Spinal cord (tissue), 10 donors: ENCODE measurements at places on chromosomes 7 and 10.

- DNase-seq: no peak
Measured at GRCh38 chr7:129845972-129846327, 106.8 kb downstream of the UBE2H start.

GRCh38 chr10:112546474-112546873, 99.5 kb downstream of the VTI1A start:
- DNase-seq: no peak

- no peak for DNase-seq
Measured at GRCh38 chr7:114415064-114415989, 712 bp downstream of the FOXP2 start.

DNA sequence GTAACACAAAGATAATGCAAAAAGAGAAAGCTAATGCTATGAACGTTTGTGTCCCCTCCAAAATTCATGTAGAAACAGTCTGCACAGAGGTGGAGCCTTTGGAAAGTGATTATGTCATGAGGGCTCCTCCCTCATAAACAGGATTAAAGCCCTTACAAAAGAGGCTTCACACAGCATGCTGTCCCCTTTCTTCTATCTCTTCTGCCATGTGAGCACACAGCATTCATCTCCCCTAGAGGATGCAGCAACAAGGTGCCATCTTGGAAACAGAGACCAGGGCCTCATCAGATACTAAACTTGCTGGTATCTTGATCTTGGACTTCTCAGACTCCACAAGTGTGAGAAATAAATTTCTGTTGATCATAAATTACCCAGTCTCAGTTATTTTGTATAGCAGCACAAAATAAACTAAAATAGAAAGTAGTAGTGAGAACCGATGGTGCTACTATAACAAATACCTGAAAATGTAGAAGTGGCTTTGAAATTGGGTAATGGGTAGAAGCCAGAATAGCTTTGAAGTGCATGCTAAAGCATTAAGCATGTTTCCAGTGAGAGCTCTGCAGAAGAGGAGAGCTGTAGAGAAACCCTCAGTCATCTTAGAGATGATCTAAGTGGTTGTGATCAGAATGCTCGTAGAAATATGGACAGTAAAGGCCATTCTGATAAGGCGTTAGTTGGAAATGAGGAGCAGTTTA, 108.7 kb downstream of the DNAJC1 start:
- DNase-seq: no peak

- DNase-seq: no peak
Measured at GRCh38 chr7:101363734-101364374, 1.2 kb downstream of the COL26A1 start.

GRCh38 chr10:13902868-13903587, 316.3 kb downstream of the PRPF18 start:
- no peak for DNase-seq

DNA sequence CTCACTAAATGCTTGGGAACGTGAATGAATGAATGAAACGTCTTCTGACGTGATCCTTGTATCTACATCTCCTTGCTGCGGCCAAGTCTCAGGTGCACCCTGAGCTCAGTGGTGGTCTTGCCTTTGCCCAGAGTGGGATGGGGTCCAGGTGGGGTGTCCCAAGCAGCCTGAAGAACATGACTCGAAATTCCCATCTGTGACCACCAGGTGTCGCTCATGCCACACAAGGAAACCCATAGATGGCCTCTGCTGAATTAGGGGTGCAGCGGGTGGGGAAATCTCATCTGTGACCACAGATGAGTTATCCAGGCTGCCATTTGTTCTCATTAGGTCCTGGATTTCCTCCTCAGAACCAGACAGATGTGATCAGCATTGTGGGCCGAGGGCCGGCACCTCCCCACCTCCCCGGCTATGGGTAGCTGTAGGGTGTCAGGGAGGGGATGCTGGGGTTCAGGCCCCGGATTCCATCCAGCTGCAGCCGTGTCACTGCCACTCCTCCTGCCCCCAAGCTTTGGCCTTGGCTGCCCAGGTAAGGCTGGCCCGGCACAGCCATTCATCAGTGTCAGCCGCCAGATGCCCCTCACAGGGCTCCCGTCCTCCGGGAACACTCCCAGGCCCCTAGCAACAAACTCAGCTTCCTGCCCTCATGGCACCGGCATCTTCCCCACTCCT, 21.0 kb upstream of the GNA12 start:
- peak; percentile 72 for DNase-seq

- no peak for DNase-seq
Measured at GRCh38 chr10:106410331-106410730, 754.2 kb downstream of the SORCS1 start.

GRCh38 chr10:128151031-128151430, 24.8 kb upstream of the MKI67 start:
- DNase-seq: peak; percentile 28

- no peak for DNase-seq
Measured at GRCh38 chr7:1340031-1340430, 107.4 kb downstream of the UNCX start.

GRCh38 chr7:11021468-11021867, 47.8 kb downstream of the PHF14 start:
- no peak for DNase-seq

- DNase-seq: no peak
Measured at GRCh38 chr7:17126413-17127268, 171.8 kb upstream of the AHR start.

DNA sequence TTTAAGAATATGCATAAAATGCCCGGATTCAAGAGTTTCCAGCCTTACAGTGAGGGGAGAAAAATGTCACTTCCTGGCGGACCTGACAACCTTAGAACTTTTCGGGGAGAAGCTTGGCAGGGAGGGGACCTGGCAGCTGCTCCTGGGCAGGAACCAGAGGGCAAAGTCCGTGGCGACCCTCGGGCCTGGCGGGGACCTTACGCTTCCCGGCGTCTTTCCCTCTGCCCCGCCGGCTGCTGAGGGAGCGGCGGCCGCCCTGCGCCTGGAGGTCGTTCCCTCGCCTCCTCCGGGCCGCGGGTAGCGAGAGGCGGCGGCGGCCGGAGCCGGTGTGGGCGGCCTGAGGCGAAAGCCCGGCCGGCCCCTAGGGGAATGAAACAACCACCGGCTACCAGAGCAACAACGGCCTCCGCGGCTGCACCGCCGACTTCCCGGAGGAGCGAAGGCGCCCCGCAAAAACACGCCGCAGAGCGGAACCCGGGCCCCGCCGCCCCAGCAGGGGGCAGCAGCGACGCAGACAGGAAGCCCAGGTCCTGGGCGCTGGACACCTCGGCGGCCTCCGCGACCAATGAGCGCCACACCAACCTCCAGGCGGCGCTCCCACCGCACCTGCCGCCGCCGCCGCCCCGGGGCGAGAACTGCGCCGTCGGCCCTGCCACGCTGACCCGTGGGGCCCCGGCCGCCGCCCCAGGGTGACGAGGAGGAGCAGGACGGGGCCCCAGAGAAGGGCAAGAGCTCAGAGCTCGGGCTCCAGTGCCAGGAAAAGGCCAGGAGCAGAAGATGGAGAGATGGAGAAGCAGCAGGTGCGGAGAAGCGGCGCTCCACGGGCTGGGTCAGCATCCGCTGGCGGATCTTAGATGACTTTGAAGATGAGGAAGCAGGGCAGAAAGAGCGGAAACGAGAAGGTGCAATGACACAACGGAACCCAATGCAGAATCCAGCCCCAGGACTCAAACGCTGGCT, 10.5 kb upstream of the ACSM6 start:
- peak; percentile 43 for DNase-seq

DNA sequence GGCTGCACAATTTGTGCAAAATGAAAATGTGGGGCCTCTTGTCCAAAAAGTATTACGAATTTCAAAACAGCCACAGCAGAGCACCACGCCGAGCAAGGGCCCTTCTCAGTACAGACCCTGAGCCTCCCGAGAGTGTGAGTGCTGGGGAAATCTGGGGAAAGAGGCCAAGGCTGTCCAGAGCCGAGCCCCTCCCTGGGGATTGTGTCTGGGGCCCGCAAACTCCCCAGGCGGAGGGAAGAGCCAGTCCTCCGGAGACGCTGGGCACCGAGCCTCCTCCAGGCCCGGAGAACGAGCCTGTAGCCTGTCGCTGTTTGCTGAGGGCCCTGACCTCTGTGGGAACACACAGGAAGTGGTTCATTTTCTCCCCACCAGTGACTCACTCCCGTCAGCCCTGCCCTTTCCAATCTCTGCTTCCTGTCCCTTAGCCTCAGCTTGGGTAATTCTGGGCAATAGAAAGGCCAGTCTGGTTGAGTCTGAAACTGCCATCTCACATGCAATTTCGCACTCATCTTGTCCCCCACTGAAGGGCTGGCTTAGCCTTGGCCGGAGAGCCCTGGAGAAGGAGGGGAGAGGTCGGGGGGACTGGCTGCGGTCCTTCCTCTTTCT, 19.5 kb upstream of the GNA12 start:
- no peak for DNase-seq

DNA sequence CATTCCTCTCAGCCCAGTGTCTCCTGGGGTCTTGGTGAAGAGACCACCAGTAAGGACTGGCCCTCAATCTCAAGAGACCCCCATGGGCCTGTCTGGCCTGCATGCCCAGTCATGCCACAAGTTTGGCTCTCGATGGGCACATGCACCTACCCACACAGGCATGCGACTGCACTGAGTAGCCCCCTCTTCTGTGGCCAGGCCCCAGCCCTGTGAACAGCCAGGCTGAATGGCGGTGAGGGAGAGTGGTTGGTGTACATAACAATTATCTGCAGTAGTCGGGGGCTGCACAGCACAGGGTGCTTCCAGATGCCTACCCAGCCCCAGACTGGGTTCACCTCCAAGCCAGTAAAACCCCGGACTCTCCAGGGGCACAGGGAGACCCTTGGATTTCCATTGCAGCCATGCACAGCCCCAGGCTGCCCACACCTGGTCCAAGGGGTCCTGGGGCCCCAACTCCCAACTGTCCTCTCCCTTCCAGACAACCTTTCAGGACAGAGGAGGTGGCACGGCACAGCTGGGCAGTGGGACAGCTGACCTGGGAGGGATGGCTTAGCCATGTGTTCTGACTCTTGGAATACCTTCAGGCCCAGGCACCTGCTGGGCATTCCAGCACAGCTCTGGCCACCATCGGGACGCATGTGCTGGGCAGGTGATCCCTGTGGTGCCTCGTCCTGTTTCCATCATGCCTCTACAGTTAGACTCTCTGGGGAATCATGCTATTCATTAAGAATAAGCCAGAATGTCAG, 21.0 kb upstream of the CSGALNACT2 start:
- DNase-seq: no peak

GRCh38 chr7:26151096-26151495, 902 bp upstream of the NFE2L3 start:
- DNase-seq: no peak

DNA sequence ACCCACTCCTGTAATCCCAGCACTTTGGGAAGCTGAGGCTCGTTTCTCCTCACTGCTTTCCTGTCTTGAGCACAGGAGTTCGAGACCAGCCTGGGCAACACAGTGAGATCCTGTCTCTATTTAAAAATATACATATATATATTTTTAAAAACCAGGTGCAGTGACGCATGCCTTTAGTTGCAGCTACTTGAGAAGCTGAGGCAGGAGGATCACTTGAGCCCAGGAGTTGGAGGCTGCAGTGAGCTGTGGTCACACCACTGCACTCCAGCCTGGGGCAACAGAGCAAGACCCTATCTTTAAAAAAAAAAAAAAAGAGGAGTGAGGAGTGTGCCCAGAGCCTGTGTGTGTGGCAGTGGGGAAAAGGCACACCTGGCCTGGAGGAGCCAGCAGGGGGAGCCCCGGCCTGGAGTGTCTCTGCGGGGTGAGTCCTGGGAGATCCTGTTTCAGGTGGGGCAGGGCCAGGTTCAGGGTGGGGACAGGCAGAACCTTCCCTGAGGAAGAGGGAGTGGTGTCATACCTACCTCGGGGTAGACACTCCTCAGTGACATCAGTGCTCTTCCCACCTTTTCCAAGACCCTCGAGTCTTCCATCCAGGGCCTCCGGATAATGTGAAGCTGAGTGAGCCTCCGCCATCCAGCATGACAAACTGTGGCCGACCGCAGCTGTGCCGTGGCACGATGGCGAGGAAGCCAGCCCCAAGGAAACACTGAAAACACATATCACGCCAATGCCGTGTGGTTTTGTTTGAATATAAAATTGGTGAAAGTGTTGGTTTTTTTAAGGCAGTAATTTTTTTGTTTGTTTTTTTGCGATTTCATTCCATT, 9.0 kb upstream of the ARPC1B start:
- DNase-seq: no peak

DNA sequence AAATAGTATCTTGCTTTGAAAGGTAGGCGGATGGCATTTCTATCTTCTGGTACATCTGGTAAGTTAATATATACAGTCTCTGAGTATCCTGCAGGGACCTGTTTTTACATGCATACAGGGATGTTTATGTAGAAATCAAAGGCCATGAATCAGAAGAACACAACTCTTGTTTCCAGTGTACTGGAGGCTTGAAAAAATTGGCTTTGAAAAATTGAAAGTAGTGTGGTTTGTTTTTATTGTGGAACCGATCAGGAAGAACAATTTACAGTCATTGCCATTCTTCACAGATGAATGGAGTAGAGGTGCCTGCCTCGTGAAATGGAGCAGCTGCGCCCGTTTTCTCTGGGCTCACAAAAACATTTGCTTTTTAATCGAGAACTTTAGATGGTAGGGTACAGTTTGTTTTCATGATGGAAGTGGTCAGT, 54.0 kb upstream of the RPA3 start:
- DNase-seq: no peak

DNA sequence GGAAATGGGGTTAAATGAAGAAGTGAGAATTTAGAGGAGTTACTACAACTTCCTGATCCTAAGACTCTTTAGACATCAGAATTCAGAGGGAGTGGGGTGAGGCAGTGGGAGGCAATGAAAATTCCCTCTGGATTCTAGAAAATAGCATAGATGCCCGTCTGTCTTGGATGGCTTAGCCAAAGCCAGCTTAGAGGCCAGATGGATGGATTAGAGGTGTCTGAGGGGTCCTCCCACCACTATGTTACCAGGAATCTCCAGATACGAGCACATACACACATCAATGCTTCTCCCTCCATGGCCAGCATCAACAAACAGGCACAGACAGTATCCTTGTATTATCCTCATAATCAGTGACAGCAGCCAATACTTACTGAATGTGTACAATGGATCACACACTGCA, 418.1 kb downstream of the PLXNA4 start:
- no peak for DNase-seq

DNA sequence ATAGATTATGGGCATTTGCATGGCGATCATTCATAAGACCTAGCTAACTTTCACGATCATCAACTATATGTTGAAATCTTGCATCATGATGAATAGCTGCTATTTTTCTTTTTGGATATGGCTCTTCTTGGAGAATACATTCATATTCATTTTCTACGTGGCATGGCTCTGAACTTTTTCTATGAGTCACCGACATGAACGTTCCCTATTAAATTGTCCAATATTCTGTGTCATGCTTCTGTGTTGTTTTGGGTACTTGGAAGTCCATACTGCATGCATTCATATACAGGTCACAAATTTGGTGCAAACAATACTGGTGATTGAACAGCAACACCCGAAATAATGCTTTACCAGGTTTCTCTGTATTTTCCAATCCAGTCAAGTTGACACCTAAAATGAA, 37.9 kb upstream of the ANKRD1 start:
- DNase-seq: no peak
